A673 (cell line): ENCODE measurements at places on chromosomes 16 and 17. TPM values are rescaled to one million over a fixed set of nuclear protein-coding genes. Genes with fewer than 3 reads are reported as not detected.

The GRAPL gene
- not detected in 2 replicates for total RNA-seq

The RNF227 gene
- total RNA-seq, result 0.83 and 1.1 TPM in 2 replicates

The SPNS3 gene
- not detected in 2 replicates for total RNA-seq

The SYCE1L gene
- 0.63 TPM in 1 of 2 replicates, not detected in the other for total RNA-seq

The CCL14 gene
- not detected in 2 replicates for total RNA-seq

The IRX5 gene
- 9.0 and 9.3 TPM in 2 replicates for total RNA-seq

The OTOP2 gene
- not detected in 2 replicates for total RNA-seq

The LRRC46 gene
- total RNA-seq, result 1.1 and 1.3 TPM in 2 replicates

The FOXL1 gene
- total RNA-seq, result 0.13 and 0.20 TPM in 2 replicates

The KRT39 gene
- total RNA-seq, result not detected in 2 replicates

The TBC1D3K gene
- not detected in 2 replicates for total RNA-seq

The KRT17 gene
- 54.1 and 82.2 TPM in 2 replicates for total RNA-seq

The C17orf78 gene
- not detected in 2 replicates for total RNA-seq

The TCAP gene
- 0.54 and 0.79 TPM in 2 replicates for total RNA-seq

The NEURL4 gene
- total RNA-seq, result 81.7 and 99.5 TPM in 2 replicates

The PSMD3 gene
- total RNA-seq, result 161 and 168 TPM in 2 replicates

The PYCARD gene
- 1.8 and 2.0 TPM in 2 replicates for total RNA-seq

The IGF2BP1 gene
- total RNA-seq, result 495 and 517 TPM in 2 replicates

The SPATA2L gene
- total RNA-seq, result 15.8 and 19.1 TPM in 2 replicates

The TPSG1 gene
- total RNA-seq, result not detected in 2 replicates

The CTRL gene
- total RNA-seq, result 2.9 and 3.2 TPM in 2 replicates

The BANP gene
- total RNA-seq, result 35.2 and 44.3 TPM in 2 replicates

The KRTAP4-5 gene
- total RNA-seq, result not detected in 2 replicates

The NPIPA3 gene
- total RNA-seq, result 6.7 and 8.2 TPM in 2 replicates

The SOST gene
- not detected in 2 replicates for total RNA-seq

The SLC9A5 gene
- 2.4 and 3.6 TPM in 2 replicates for total RNA-seq

The KRT32 gene
- total RNA-seq, result not detected in 2 replicates

The HSD17B1 gene
- 0.59 and 0.60 TPM in 2 replicates for total RNA-seq

The C16orf92 gene
- not detected in 2 replicates for total RNA-seq

The PRAC2 gene
- total RNA-seq, result 25.5 and 47.8 TPM in 2 replicates

The GIT1 gene
- 120 and 125 TPM in 2 replicates for total RNA-seq

The SPSB3 gene
- 15.0 and 20.8 TPM in 2 replicates for total RNA-seq

The SLC47A1 gene
- total RNA-seq, result 1.9 and 2.1 TPM in 2 replicates

The CNTNAP1 gene
- total RNA-seq, result 5.6 and 6.7 TPM in 2 replicates

The TNK1 gene
- total RNA-seq, result 0.90 and 1.1 TPM in 2 replicates

The ANKFN1 gene
- not detected in 2 replicates for total RNA-seq

The IL21R gene
- 0.19 and 0.39 TPM in 2 replicates for total RNA-seq

The TEKT5 gene
- not detected in 2 replicates for total RNA-seq

The CCDC154 gene
- total RNA-seq, result 1.2 and 1.6 TPM in 2 replicates

The HEXIM2 gene
- total RNA-seq, result 4.6 and 4.8 TPM in 2 replicates

The WIPF2 gene
- total RNA-seq, result 16.3 and 17.2 TPM in 2 replicates
